Stimulated activated CD8-positive, alpha-beta memory T cell treated with anti-CD3 and anti-CD28 coated beads, Interleukin-15, amount 100 ng/mL, for 4 hours (primary cell): ENCODE measurements at places on chromosomes 7 and 10.
A peak's percentile ranks its signal among the peaks of the same experiment; 100 is the strongest.

GRCh38 chr10:10096296-10096695, 921.4 kb upstream of the CELF2 start:
- DNase-seq, result no peak

DNA sequence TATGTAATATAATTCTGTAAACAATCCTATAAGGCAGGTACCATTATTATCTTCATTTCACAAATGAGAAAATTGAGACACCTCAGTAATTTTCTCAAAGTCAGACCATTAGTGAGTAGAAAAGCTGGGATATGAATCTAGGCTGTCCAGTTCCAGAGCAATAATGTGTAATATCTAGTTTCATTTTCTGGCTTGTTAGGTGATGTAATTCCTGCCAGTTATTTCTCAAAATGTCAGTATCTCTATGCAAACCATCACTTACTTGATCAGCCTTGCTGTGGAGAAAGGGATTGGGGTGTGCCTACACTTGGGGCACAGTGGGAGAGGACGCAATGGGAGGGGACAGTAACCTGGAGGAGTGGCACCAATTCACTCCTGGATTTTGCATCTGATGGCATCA, 157.5 kb downstream of the LYZL1 start:
- no peak for DNase-seq

DNA sequence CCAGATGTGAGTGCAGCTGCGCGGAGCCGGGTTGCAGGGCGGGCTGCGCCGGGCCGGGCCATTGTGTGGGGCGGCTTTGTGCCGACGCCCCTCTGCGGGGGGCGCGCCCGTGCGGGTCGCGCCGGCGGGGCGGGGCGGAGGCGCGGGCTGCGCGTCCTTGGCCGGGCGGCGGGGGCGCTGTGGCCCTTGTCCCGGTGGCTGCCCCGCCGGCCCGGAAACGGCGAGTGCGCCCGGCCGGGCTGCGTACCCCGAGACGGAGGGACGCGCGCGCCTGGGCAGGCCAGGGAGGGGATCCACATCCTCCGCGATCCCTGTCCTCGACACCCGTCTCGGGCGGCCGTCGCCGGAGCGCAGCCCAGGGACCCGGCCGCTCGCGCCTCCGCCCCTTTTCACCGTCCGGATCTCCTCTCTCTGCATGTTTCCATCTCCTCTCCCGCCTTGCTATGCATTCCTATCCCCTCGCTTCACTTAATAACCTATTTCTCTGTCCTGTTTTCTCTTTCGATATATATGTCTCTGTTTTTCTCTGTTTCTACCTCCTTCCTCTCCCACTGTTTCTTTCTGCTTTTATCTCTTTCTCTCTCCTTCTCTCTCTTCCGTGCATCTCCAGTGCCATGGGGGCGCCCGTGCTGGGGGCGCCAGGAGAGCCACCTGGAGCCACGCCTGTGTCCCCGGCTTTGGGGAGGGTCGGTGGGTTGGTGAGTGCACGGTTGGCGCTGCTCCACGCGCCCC, 765 bp downstream of the PFKFB3 start:
- peak; percentile 48 for DNase-seq

DNA sequence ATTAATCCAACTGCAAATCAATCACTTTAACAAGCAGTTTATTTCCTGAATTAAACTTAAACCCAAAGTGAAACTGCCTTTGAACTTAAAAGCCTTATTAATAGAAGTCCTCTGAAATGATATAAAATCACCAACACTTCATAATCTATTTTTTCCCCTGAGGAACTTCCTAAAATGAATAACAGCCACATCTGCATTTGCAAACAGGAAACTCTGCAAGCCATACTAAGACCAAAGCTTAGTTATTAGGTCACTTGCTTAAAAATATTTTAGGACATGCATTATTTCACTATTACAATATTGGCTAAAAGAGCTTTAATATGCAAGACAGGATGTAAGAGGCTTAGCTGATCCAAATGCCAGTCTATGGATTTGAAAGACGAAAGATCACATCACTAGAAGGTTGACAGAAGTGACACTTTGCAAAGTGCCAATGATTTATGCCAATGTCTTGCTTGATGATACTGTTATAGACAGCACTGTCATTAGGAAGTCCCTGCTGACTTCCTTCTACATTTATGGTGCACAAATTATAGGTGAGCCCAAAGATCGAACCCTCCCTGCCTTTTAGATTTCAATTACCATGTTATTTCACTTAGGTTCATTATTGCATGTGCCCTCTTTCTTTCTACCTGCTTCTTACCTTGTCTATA, 99.9 kb upstream of the SKAP2 start:
- DNase-seq, result no peak

DNA sequence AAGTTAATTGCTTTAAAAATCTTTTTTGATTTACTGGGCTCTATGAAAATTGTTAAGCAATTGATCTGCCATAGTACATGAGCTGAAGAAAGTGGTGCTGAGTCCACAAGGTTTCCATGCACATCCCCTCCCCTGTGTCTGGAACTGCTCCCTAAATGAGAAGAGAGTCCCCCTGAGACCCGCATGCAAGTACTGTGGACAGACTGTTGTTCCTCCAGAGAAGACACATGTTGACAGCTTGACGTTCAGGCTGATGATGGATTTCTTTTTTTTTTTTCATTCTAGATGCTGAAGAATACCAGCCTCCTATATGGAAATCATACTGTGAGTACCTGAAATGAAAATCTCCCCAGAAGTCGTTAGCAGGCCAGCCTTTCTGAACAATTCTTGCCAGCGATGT, 159.8 kb downstream of the CHN2 start:
- DNase-seq, result no peak

- no peak for DNase-seq
These were observed 45.4 kb downstream of the CNNM1 start for GRCh38 chr10:99374526-99374925.

DNA sequence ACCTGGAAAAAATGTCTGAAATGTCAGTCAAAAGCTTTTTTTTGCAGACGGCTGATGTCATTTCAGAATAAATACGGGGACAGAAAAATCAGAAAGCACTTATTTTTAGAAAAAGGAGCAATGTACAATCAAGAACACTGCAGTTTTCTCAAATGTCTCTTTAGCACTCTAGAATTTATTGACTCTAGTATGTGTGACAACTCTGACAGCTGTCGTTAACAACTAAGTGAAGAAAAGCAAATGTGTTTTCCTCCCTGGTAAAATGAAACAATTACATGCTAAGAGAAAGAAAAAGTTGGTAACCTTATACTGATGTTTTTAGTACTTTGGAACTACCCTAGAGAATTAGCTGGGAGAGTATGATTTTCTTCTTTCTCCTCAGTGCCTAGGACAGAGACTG, 497.4 kb downstream of the GRM8 start:
- no peak for DNase-seq

DNA sequence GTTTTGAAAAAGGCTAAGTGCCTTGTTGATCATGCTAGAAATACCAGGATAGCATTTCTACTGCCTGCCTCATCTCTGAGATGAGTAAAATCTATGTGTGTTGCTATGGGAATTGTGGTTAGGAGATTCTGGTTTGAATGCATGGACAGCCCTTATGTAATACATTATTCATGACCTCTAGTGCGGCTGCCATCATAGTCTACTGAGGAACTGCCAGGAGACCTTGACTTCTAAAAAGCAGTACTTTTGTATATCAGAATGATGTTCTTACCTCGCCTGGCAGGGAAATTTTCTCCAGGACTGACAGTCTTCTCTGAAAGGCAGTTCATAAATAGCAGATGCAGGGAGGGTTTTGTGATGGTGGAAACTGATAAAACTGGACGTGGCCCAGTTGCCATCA, 248.5 kb downstream of the NSUN6 start:
- no peak for DNase-seq

DNA sequence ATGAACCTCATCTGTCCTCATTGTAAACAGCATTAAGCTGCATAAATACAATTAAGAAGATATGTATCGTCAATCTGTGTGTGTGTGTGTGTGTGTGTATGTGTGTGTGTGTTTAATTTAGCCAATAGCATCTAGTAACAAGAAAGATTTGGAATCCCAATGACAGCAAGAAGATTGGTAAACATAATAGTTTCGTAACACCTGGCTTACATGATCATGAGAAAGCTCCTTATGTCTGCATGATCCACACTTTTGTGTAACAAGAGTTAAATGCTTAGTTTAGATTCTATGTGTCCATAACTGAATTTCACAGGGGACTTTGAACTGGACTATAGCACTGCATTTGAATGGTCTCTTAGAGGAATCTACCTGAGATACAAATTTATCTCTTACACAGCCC, 191.0 kb upstream of the BET1 start:
- no peak for DNase-seq

DNA sequence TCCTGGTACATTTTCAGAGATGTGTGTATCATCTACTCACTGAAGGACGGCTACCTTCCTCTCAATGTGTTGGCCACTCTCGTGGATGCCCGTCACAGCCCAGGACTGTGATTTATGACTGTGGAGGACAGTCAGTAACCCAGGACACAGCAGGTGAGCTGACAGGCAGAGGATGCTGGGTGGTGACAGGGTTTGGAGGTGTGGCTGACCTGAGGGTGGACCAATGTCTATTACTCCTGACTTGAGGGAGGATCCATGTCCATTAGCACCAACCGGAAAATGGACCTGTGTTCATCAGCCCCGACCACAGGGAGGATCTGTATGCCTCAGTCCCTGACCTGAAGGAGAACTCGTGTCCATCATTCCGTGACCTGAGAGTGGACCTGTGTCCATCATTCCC, 96.1 kb downstream of the ADCY1 start:
- no peak for DNase-seq

- no peak for DNase-seq
These were observed 44.3 kb downstream of the NOD1 start for GRCh38 chr7:30434140-30434799.

- DNase-seq, result no peak
These were observed 91.2 kb downstream of the LSMEM1 start for GRCh38 chr7:112571852-112572607.

GRCh38 chr10:71042699-71043098, 154.3 kb upstream of the PCBD1 start:
- DNase-seq, result no peak

DNA sequence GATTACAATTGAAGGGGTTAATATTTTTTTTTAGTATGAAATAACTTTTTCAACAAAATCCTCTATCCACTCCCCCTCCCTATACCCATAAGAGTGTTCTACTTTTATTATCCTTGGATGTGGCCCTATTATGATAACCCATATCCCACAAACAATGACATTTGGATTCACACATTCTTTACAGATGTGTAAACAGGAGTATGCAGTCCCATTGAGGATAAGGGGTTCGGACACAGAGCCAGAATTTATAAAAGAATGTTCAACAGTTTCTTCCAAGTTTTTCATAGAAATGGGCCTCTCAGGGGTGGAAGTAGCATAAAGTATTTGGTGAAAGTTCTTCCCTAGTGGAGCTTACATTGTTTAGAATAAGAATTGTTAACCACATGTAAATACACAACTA, 16.1 kb upstream of the PCLO start:
- no peak for DNase-seq

- no peak for DNase-seq
These were observed 504.2 kb upstream of the MBL2 start for GRCh38 chr10:53276797-53277196.

DNA sequence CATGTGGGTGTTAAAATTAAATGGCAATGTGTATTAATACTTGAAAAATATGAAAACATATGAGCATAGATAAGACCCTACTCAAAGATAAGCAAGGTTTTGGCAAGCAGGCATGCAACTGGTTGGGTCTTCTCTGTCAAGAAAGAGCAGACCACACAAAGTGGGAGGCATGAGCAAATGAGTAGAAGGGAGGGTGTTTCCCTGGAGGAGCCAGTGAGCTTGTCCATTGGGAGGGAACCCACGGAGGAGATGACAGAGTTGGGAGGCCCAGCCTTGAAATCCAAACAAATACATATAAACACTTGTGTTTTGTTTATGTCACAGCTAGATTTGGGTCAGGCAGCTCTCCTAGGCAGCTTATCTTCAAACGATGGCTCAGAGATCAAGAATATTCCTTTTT, 134.5 kb upstream of the CXCL12 start:
- DNase-seq, result no peak

DNA sequence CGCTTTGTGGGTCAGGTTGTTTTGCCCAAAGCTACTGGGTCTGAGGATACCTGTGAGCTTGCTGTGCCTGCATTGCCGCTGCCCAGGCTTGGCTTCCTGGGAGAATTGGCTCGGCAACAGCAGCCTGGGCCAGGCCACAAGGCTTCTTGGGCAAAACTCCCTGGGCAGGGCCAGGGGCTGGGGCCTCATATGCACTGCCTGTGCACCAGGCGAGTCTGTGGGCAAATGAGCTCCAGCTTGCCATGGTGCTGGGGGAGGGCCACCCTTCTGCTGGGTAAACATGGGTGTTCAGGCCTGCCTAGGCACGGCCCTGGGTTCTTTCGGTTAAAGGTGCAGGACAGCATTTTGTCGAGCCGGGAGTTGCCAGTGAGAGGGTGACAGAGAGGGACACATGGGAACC, 19.4 kb downstream of the ZMIZ1 start:
- no peak for DNase-seq
